Airway epithelial cell (primary cell): ENCODE measurements at places on chromosomes 7 and 10. TPM values are rescaled to one million over a fixed set of nuclear protein-coding genes. Genes with fewer than 3 reads are reported as not detected.

Gene ABCB4
- total RNA-seq, result not detected in 2 replicates

Gene SHH
- total RNA-seq, result under 0.01 TPM in 1 of 2 replicates, not detected in the other

Gene WNT8B
- 0.14 TPM in 1 of 2 replicates, not detected in the other for total RNA-seq

Gene TMEM248
- total RNA-seq, result 62.6 and 64.0 TPM in 2 replicates

Gene SMNDC1
- 2.1 and 5.0 TPM in 2 replicates for total RNA-seq

Gene GHRHR
- not detected in 2 replicates for total RNA-seq

Gene DLX6
- not detected in 2 replicates for total RNA-seq

Gene ADCY1
- 0.05 and 0.07 TPM in 2 replicates for total RNA-seq

Gene VDAC2
- 224 and 226 TPM in 2 replicates for total RNA-seq

Gene NKX2-3
- total RNA-seq, result not detected in 2 replicates

Gene COBL
- total RNA-seq, result 2.0 and 3.0 TPM in 2 replicates

Gene GPR15LG
- total RNA-seq, result 44.5 and 87.7 TPM in 2 replicates

Gene SFTPA1
- not detected in 2 replicates for total RNA-seq

Gene NET1
- 195 and 238 TPM in 2 replicates for total RNA-seq

Gene CALHM1
- total RNA-seq, result not detected in 2 replicates

Gene SLC13A4
- not detected in 2 replicates for total RNA-seq

Gene CRHR2
- total RNA-seq, result not detected in 2 replicates

Gene PKD2L1
- not detected in 2 replicates for total RNA-seq

Gene SLC16A12
- total RNA-seq, result 0.07 TPM in 1 of 2 replicates, not detected in the other

Gene AOC1
- 0.14 TPM in 1 of 2 replicates, not detected in the other for total RNA-seq

Gene PARP12
- total RNA-seq, result 8.3 and 15.5 TPM in 2 replicates

Gene GLI3
- 2.8 and 5.3 TPM in 2 replicates for total RNA-seq

Gene HMX2
- not detected in 2 replicates for total RNA-seq

Gene TCAF1
- total RNA-seq, result 29.7 and 32.7 TPM in 2 replicates

Gene TET1
- total RNA-seq, result 0.51 and 0.85 TPM in 2 replicates

Gene CNTNAP2
- 4.3 and 7.3 TPM in 2 replicates for total RNA-seq

Gene SMARCD3
- 3.7 and 8.1 TPM in 2 replicates for total RNA-seq

Gene PAX4
- not detected in 2 replicates for total RNA-seq

Gene NUTM2A
- 0.93 and 2.4 TPM in 2 replicates for total RNA-seq

Gene SPDYE1
- total RNA-seq, result not detected in 2 replicates

Gene SPDYE16
- 0.05 TPM in 1 of 2 replicates, not detected in the other for total RNA-seq

Gene COL13A1
- 0.19 and 1.3 TPM in 2 replicates for total RNA-seq

Gene STRIP2
- total RNA-seq, result 3.2 and 3.8 TPM in 2 replicates

Gene GPR26
- not detected in 2 replicates for total RNA-seq

Gene PTPRN2
- total RNA-seq, result 0.28 and 1.1 TPM in 2 replicates

Gene SPDYE9
- not detected in 2 replicates for total RNA-seq

Gene PPP1R3C
- total RNA-seq, result 4.4 and 6.7 TPM in 2 replicates

Gene LRRC61
- 11.0 and 11.1 TPM in 2 replicates for total RNA-seq

Gene ABCB1
- total RNA-seq, result not detected in 2 replicates
